ENCODE measurements at places on chromosomes 4 and X.

GRCh38 chr4:185945252-185945651 is 123.7 kb upstream of the TLR3 start:
- no peak for DNase-seq

GRCh38 chrX:39929379-39930025 is 168.3 kb downstream of the BCOR start:
- DNase-seq: no peak

- DNase-seq: no peak
These were observed 28.2 kb upstream of the SORBS2 start for GRCh38 chr4:185840201-185840600.

- DNase-seq: no peak
These were observed 72.5 kb downstream of the FGF13 start for GRCh38 chrX:138638996-138639395.

GRCh38 chrX:102696306-102696705 is 15.9 kb upstream of the GPRASP2 start:
- DNase-seq: no peak
